COR-L47 (cell line): ENCODE measurements at places on chromosomes 13 and 19.
A peak's percentile ranks its signal among the peaks of the same experiment; 100 is the strongest.

GRCh38 chr13:19967621-19968020 is 9.1 kb downstream of the ZMYM2 start:
- no peak for DNase-seq

DNA sequence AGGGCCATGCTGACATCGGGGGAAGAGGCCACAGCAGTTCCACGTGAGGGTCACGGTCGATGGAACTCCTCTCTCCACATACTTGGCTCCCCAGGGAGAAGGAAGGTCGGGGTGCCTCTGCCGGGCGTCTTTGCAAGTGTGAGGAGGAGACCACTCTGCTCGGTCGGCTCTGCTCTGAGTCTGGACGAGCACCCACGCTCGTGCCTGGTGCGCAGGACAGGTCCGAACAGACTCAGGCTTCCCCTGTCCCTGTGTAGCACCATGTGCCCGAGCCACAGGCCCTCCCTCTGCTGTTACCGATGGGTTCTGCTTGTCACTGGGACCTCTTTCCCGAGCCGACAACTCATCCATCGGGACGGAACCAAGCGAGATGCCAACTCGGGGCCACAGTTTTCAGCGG is 35.1 kb downstream of the TMEM255B start:
- no peak for DNase-seq

DNA sequence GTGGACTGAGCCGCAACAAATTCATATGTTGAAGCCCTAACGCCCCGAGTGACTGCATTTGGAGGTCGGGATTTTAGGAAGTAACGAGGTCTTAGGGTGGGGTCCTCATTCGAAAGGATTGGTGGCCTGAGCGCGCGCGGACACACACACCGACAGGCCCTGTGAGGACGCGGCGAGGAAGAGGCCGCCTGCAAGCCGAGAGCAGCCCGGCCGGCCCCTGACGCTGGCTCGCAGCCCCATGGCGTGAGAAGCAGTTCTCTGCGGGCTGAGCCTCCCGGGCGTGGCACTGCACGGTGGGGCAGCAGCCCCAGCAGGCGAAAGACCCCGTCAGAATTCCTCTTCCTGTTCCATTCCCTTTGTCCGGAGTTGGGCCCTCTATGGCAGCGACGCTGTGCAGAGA is 131.2 kb downstream of the CRYL1 start:
- DNase-seq = no peak

DNA sequence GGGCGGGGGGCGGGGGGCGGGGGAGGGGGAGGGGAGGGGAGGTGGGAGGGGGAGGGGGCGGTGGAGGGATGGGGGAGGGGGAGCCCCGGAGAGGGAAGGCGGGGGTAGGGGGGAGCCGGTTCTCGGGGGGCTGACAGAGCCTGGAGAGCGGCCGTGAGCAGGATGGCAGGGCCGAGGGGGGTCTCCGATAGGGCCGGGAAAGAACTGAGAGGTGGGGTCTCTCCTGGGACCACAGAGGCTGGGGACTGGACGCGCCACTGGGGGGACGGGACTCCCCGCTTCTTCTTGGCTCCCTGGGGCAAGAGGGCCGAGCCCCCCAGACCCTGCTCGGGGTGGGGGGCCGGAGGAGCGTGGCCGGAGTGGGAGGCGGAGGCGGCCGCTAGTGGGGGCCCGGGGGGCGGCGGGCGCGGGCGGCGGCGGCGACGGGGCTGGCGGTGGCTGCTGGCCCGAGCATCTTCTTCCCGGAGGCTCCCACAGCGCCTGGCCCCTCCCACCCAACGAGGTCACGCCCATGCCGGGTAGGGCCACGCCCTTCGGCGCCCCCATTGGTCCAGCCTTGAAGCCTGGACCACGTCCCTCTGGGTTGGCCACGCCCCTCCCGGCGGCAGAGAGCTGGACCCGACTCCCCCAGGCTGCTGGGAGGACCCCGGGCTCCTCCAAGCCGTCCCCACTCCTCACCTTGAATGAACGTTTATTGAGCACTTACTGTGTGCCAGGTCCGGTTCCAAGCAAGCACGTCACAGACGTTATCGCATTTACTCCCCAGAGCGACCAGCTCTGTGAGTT is at the start of gene NOVA2:
Gene NOVA2, minus strand, starts transcription at position 313 of the 786 bp plus-strand sequence. CDS start 514 bp downstream, outside the sequence.
- peak; percentile 80 for DNase-seq

DNA sequence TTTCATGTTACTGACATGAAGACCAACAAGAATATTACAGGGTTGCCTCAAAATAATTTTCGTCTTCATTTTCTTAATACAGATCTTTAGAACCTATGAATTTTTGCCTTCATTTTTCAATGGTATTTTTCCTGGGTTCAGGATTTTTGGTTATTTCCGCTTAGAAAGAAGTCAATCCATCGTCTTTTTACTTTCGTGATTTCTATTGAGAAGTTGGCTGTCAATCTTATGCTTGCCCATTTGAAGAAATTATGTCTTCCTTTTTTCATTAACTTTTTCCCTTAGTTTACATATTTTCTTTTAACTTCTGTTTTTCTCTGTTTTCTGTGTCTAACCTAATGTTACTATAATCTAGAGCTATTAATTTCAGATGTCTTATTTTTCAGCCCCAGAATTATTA is 868.9 kb upstream of the SLC10A2 start:
- DNase-seq = no peak

GRCh38 chr19:39941615-39942365 is 7.4 kb upstream of the FCGBP start:
- DNase-seq = no peak

DNA sequence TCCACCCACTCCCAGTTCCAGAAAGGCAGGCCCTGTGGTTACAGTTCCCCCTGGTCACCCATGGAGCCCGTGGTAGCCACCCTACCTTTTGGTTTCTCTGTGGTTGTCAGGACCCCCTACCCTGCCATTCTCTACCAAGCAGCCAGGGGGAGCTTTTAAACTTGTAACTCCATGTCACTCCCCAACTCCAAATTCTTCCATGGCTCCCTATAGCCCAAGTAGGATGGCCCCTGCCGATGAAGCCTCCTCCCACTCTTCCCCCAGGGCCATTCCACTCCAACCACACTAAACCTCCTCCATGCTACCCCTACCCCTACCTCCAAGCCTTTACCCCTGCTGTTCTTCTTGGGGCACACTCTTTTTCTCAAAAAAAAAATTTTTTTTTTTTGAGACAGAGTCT is 2.2 kb downstream of the S1PR2 start:
- peak; percentile 22 for DNase-seq

DNA sequence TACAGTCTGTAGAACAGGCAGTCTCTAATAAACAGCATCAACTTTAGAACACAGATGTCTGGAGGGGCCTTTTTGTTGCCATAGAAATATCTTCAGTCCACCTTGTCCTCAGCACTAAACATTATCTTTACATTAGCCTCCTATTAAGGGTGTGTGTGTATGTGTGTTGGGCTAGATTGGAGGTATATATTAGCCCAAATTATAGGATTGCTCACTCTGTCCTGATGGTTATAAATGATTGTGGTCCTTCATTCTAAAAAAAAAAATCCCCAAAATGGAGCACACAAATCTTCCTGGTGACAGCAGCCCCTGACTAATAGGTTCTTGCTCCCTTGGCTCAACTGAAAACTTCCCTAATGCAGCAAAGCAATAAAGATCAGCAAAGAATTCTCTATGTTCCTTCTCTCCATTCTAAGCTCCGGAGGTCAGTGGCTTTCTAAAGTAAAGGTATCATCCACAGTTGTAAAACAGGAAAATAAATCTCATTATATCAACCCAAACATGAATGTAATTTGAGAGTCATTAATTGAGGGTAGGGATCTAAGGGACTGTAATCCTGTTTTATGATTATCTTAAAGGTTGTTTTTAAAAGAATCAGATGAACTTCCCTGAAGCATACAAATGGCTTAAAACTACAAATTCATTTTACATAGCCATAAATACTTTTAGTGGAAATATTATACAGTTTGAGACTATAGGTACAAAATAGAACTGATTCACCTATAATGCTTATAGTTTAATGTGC is 232.7 kb downstream of the KLF12 start:
- DNase-seq = no peak

- DNase-seq = no peak
Measured at GRCh38 chr13:106748785-106749184, 180.8 kb upstream of the ARGLU1 start.

DNA sequence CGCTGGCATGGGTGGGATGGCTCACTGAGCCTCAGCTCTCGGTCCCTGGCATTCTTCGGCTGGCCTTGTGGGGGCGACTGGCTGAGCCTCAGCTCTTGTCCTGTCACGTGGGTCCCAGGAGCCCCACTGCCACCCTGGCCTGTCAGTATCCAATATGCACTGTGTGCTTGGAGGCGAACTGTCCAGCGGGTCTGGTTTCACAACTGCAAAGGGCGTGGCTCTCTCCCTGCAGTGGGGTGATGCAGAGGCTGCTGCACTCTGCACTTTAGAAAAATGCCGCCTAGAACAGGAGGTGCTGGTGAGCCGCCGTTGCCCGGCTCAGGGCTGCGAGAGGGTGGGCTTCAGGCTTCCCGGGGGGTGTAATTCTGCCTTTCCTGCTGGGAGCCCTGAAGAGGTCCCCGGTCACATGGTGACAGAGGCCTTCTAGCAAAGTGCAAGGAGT is 17.0 kb upstream of the TMEM255B start:
- no peak for DNase-seq

- no peak for DNase-seq
Measured at GRCh38 chr19:40348961-40349507, 539 bp downstream of the PLD3 start.

DNA sequence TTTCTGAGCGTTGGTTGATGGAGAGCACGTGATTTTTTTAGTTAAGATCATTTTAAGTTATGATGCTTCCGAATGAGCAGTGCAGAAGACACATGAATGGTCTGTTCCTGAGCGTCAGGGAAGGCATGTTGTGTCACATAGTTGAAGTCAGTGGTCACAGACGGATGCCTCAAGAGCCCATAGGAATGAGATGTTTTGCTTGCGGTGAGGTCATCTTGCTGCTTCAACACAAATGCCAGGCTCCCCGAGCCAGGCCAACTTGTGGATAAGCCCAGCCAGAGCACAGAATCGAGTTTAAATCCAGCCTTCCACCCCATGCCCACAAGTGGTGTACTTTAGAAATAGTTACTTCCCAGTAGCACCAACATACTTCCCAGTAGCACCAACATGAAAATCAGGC is 5.4 kb downstream of the UPF3A start:
- DNase-seq = no peak

GRCh38 chr13:79581870-79582315 is 100.9 kb downstream of the NDFIP2 start:
- DNase-seq = no peak

GRCh38 chr13:60790620-60791019 is 393.6 kb downstream of the TDRD3 start:
- no peak for DNase-seq
